ENCODE measurements at places on chromosomes 12 and 14.
A peak's percentile ranks its signal among the peaks of the same experiment; 100 is the strongest.

DNA sequence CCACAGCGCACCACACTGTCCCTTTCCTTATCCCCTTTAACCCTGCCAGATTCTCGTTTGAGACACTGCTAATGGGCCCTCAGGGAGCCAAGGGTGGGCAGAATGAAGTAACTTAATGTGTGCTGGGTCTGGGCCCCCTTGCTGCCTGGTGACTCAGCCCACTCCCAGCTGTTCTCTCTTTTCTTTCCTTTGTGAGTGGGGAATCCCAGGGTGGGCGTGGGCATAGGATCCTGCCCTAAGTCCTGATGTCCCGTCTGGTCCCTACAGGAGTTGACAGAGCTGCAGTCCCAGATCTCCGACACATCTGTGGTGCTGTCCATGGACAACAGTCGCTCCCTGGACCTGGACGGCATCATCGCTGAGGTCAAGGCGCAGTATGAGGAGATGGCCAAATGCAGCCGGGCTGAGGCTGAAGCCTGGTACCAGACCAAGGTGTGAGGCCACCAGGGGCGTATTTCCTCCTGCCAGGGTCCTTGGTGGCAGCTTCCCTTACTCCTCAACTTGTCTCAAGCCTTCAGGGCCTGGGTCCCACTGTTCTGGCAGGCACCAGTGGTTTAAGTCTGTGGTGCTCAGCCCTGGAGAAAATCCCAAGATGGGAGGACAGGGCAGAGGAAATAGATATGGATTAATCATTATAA lies 8.3 kb downstream of the KRT7 start:
- DNase-seq, result no peak

DNA sequence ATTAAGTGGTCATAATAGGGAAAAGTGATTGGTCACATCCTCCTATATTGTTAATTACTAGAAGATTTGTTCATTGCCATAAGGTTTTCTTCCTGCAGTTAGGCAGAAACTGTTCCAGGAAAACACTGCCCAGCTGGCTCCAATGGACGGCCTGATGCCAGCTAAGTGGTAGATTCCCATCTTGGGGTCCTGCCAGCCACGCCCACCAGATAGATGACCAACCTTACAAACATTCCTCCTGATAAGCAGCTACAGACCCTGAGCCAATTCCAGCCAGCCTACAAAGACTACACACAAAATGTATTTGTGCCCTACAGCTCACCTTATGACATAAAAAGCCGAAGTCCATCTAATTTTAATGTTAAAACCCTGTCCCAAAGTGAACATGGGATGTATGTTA lies 685.9 kb upstream of the USP15 start:
- peak; percentile 64 for DNase-seq

DNA sequence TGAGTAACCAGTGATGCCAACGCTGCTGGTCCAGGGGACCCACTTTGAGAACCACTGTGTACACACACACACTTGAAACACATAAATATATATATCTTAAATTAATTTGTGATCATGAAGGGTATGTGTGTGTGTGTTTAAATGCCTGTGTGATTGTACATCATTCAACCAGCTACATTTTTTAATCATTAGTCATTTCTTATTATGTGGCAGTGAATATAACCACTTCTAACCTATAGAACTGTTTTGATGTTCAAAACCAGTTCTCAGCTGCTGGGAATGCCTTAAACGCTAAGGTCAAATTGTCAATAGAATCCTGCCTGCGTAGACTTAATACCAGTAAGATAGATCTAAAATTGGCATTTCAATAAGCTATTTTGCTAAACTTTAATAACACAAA lies 330.0 kb downstream of the SYT1 start:
- no peak for DNase-seq

DNA sequence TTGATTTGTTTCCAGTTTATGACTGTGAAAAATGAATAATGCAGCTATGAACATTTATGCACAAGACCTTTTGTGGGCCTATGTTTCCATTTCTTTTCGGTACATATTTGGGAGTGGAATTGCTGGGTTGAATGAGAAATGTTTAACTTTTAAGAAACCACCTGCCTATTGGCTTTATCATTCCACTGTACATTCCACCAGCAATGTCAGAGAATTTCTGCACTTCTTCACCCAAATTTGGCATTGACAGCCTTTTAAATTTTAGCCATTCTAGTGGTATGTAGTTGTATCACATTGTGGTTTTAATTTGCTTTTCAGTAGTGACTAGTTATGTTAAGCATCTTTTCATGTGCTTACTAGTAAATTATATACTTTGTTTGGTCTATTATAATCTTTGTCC lies 317.0 kb upstream of the TMTC1 start:
- DNase-seq, result no peak

DNA sequence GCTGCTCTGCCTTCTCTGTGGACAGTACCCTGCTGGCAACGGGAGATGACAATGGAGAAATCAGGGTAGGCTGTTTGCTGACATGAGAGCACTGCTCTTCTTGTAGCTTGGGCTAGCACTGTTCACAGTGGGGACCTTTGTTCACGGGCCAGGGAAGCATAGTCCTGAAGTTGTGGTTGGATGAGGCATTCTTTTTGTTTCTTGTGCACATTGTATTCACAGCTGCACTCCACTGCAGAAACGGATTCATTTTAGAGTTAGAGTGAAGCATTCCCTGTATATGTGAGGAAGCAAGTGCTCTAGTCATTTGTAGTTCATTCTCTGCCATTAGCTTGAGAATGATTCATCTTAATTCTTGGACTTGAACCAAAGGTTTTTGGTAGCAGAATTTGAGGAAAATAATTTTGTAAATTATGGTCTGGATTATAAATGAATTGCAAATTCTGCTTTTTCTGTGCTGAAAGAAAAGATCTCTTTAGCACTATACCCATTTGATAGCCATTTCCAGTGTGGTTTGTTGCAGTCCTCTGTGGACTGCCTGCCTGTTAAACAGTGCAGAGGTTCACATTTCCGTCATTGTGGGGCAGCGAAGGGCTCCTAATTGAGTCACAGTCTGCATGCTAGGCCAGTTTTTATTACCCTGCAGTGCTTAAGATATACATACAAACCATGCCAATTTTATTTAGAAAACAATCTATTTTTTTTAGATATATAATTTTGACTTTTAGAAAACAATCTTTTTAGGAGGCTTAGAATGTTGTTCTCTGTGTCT lies 80.6 kb downstream of the APAF1 start:
- no peak for DNase-seq

GRCh38 chr14:100610511-100611217 lies 23.4 kb upstream of the BEGAIN start:
- no peak for DNase-seq

DNA sequence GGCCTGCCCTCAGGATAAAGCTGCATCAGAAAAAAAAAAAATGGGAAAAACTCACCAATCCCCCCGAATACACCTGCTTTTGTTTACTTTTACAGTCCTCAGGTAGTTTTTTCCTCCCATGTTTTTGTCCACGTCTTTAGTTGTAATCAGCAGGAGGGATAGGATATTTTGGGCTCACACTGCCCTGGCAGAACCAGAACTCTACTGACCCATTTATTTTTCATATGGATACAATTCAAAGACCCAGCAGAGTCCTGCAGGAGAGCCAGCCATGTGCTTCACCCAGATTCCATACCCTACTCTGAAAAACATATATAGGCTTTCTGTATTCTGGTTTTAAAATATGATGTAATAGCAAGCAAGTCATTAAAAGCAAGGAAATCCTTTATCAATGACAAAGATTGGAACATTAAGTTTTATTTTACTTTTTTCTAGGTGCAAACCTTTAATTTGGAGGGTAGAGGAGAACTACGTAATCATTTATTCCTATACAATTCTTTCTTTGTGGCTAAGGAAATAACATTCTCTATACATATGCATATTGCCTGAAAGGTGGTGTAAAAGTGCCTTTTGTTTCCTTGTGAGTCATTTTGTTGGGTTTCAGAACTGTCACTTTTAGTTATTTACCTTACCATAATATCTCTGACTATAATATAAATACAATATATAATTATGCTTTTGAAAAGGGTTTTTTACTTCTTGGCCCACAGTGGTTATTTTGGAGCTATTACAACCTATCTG lies 19.1 kb downstream of the DACT1 start:
- no peak for DNase-seq

DNA sequence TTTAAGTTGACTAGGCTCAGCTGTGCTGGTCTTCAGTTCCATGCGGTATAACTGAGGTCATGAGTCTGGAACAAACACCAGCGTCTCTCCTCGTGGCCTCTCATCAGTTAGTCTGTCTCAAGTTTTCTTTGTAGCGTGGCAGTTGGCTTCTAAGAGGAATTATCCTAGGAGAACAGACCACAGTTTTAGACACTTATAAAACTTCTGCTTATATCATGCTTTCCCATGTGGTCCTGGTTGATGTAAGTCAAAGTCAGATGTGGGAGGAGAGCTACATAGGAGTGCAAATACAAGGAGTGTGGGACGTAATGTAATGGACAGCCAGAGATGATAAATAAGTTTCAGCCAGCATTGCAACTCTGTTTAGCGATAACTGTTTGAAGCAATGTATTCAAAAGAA lies 14.8 kb downstream of the PLEKHA5 start:
- DNase-seq, result no peak

- DNase-seq, result no peak
Measured at GRCh38 chr12:47067771-47068431, 11.5 kb upstream of the PCED1B start.

DNA sequence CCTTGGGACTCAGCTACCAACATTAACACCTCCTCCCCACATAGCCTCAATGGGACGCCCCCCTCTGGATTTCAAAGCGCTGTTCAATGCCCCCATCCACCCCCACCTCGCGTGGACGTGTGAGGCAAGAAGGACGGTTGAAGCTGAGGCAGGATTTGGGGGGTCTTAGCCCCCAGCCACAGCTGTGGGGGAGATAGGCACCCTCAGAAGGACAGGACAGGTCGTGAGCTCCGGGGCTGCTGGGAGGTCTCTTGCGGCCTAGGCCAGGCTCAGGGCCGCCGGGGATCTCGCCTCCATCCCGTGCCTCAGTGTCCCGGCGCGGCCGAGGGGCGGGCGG lies 8.3 kb upstream of the SP7 start:
- DNase-seq, result no peak

- no peak for DNase-seq
Measured at GRCh38 chr12:95328708-95329107, 111.1 kb downstream of the VEZT start.

DNA sequence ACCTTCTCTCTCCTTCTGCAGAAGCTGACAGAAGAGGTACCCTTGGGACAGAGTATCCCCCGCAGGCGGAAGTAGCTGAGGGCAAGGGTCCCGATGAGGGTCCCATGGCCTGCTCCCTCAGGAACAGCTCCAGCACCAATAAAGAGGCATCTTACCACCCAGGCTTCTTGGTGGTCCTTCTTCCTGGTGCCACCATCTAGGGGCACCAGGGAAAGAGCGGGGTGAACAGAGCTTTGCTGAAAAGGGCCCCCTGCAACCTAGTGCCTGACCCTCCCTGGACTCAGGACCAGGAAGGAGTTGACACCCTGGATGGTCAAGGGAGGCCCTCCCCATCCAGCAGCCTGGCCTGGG lies 591 bp upstream of the IRF9 start:
- DNase-seq, result no peak

- no peak for DNase-seq
Measured at GRCh38 chr14:77369285-77369684, 7.6 kb downstream of the TMED8 start.

DNA sequence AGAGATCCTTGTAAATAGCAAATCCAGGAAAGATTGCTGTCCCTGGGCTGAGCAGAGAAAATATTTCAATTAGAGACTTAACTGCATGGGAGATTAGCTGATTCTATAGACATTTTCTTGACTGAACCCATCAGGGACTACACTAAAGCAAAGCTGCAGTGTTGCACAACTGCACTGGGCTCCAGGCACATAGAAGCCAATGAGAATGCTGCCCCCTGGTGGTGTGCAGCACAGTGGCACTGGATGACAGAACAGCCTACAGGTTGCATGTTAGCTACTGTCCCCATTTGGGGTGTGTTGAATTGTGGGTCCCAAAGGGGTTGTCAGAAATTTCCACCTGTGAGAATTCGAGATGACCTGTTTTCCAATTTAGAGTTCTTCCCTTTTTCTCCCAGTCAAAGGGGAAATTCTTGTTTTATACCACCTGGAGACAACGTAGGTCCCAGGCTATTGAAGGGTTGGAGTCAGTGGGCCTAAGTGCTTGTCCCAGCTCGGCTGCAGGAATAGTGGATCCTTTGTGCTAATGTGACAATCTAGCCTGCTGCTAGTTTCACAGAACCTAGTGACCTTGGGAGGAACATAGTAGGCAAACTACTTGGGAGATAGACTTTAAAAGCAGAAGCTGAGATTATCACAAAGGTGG lies 114.7 kb downstream of the SLC8A3 start:
- DNase-seq, result no peak

- no peak for DNase-seq
Measured at GRCh38 chr12:84397263-84397662, 515.3 kb downstream of the SLC6A15 start.

GRCh38 chr14:35155962-35156361 lies 33.6 kb downstream of the PRORP start:
- DNase-seq, result no peak

GRCh38 chr12:100268835-100269564 lies 2.0 kb downstream of the SCYL2 start:
- DNase-seq, result no peak

- peak; percentile 90 for DNase-seq
Measured at GRCh38 chr12:6607751-6608591, 792 bp upstream of the CHD4 start.

- DNase-seq, result no peak
Measured at GRCh38 chr14:105980224-105980623, 453.8 kb downstream of the TMEM121 start.

- no peak for DNase-seq
Measured at GRCh38 chr12:32874975-32875374, 21.6 kb downstream of the PKP2 start.

DNA sequence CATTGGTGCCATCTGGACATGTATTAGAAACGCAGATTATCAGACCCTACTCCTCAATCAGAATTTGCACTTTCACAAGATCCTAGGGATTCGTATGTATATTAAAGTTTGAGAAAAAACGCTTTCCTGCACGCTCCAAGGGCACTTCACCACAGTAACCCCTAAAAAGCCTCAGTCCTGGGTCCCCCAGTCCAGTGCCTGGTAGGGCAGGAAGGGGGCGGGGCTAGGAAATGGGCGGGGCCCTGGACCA lies 369 bp downstream of the DEPDC4 start:
- DNase-seq, result peak; percentile 63

DNA sequence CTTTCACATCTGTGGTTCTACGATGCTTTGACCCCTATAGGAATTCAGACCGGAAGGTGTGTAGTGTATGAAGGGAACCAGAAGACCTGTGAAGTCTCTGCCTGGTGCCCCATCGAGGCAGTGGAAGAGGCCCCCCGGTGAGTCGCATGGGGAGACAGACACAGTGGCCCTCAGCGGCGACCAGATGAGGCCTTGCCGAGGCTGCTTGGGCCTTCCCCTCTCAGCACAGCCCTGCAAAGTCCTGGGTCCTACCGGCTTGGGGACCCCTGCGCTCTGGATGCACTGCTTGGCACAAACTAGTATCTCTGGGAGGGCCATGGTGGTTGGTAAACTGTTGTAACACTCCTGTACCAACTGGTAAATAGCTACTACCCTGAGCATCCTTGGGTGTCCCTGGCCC lies 29.7 kb downstream of the P2RX7 start:
- no peak for DNase-seq

- no peak for DNase-seq
Measured at GRCh38 chr12:54937929-54938328, 46.6 kb downstream of the TESPA1 start.
